ENCODE measurements at places on chromosomes 4 and X. TPM values are rescaled to one million over a fixed set of nuclear protein-coding genes. Genes with fewer than 3 reads are reported as not detected.

- no peak for DNase-seq
These were observed 1317.4 kb upstream of the TENM3 start for GRCh38 chr4:180925805-180926204.

- peak; percentile 61 for DNase-seq
These were observed 89.6 kb upstream of the MAD2L1 start for GRCh38 chr4:120156120-120156718.

- no peak for DNase-seq
These were observed 31.1 kb downstream of the NHSL2 start for GRCh38 chrX:71941776-71942175.

DNA sequence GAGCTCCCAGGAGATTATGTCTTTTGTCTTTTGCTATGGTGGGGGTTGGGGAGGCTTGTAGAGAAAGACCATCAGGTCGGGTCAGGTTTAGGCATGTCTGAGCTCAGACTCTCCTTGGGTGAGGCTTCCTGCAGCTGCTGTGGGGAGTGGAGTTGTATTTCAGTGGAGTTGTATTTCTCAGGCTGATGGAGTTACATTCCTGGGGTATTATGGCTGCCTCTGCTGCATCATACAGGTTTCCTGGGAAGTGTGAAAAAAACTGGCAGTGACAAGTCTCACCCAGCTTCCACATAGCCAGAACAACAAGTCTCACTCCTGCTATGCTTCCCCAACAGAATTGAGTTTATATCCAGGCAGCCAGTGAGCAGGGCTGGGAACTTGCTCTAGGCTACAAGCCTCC, 119.3 kb downstream of the VSIG4 start:
- DNase-seq: no peak

DNA sequence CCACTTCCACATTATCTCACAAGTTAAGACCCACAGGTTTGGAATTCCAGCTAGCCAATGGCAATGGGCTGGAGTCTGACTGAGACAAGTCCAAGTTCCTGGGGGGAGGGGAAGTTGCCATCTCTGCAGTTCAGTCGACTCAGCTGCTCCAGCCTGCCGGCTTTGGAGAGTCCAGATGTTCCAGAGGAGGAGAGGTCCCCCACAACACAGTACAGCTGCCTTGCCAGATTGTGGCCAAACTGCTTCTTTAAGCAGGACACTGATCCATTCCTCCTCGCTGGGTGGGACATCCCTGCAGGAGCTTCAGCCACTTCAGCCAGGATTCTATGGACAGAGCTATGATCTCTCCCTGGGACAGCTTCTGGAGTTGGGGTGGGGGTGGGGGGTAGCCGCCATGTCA, 199.2 kb downstream of the EDA start:
- DNase-seq: no peak

GRCh38 chr4:107376293-107376692, 340.2 kb upstream of the DKK2 start:
- DNase-seq: no peak

DNA sequence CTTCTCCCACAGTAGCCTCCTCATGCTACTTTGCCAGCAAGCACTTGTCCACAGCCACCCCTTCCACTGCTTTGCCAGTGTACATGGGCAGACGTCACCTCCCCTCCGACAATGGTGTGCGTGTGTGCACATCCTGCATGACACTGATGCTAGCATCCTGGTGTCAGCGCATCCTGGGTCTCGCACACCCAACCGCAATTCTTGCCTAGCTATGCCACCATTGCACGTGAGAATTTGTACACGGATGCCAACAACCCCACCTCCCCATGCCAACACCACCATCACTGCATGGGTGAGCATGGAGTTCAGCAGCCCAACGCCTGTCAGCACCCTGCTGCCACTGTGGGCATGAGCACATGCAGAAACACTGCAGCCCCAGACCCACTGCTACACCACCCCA, 550.0 kb downstream of the STPG2 start:
- no peak for DNase-seq

- no peak for DNase-seq
These were observed 96.0 kb downstream of the WFS1 start for GRCh38 chr4:6365545-6366086.

DNA sequence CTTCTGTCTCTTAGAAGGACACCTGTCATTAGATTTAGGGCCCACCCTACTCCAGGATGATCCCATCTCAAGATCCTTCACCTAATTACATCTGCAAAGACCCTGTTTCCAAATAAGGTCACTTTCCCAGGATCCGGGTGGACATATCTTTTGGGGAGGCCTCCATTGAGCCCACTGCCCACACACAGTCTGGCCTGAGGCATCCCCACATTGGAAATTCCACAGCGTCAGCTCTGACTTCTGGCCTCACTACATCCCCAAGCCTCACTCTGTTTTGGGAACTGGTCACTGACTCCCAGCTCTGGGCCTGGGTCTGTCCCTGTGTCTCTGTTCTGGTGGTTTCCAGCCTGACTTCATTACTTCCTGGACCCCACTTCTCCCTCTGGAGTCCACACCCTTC, 285.5 kb downstream of the CRLF2 start:
- DNase-seq: no peak

AWAT2 gene
- not detected for total RNA-seq

DNA sequence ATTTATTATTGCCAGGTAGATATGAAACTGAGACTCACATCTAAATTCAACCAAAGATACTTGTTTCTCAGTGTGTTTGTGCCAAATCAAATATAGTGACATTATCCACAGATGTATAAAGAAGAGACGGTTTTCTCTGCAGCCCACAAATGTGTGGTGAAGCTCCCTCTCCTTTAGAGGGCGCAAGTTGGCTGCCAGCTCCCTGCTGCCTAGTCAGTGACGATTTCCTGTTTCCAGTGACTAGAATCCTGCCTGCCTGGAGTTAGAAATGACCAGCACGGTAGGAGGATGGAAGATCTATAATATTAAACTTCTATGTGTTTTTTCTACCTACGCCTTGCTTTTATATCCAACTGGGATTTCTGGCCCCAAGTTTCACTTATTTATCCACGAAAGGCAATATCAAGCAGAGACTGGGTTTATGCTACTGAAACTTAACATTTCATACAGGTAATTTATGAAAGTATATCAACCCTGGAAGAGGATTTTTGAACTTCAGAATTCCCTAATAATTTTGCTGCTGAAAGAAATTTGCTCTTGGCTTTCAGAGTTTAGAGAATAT, 1793.7 kb upstream of the TENM3 start:
- peak; percentile 26 for DNase-seq

GRCh38 chr4:134747108-134747805, 545.7 kb upstream of the PABPC4L start:
- DNase-seq: no peak

- no peak for DNase-seq
These were observed 202.3 kb downstream of the PPP3CA start for GRCh38 chr4:101145021-101145420.

BMPR1B gene
- not detected for total RNA-seq

DNA sequence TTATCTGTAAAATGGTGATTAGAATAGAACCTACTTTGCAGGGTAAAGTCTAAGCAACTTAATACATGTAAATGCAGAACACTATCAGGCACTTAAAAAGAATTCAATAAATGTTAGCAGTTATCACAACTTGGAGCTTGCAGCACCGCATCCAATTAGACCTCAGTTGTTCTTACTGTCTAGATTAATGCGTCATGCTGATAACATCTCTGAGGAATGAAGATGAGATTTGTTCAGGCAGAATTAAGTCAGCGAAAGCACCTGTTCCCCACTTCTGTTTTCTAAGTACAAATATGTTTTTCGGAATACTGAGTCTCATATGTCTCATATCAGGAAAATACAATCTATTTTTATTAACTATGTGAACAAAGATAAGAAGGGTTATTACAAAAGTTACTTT, 58.7 kb downstream of the TMA16 start:
- no peak for DNase-seq

GRCh38 chrX:151754641-151755215, 20.2 kb downstream of the CNGA2 start:
- no peak for DNase-seq

CFAP99 gene
- not detected for total RNA-seq

NUP62CL gene
- 1.2 TPM for total RNA-seq

GC gene
- not detected for total RNA-seq

All from activated CD8-positive, alpha-beta T cell treated with anti-CD3 and anti-CD28 coated beads, Interleukin-2, amount 10 ng/mL, durations not matched to agents 7 days and 5 days (primary cell).